ENCODE measurements at places on chromosomes 5 and 9.

GRCh38 chr5:78612227-78613150, 36.1 kb downstream of the LHFPL2 start:
- no peak for DNase-seq

- no peak for DNase-seq
Observed at GRCh38 chr9:136052472-136052880, 42.6 kb downstream of the NACC2 start.

DNA sequence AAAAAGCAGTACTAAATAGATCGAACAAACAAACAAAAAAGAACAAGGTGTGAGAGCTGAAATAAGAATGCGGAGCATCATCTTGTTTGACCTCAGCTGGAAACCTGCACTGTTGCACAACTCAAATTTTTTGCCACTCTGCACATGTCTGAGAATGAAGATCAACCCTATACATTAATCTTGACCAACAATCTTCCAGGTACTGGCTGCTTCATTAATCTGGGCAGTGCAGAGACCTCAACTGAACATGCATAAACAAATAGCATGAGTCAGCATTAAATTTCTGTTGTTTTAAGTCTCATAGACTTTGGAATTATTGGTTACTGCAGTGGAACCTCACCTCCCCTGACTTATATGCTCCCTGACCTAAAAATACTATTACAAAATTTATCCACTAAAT, 114.6 kb upstream of the FTMT start:
- no peak for DNase-seq

GRCh38 chr5:38848637-38849036, 2.8 kb downstream of the OSMR start:
- no peak for DNase-seq

DNA sequence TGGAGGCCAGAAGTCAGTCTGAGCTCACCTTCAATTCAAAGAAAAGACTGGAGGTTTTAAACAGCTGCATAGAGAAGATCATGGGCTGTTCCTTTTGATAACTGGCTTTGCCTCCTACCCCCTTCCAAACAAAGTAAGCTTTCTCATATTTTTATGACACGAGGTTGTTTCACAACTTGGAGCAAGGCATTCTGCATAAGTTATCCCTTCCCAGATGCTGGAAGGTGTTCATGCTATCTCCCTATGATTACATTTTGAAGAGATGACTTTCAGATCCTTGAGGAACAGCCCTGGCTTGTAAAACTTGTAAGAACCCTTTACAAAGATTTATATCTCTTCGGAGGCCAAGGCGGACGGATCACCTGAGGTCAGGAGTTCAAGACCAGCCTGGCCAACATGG, 571.9 kb upstream of the FTMT start:
- no peak for DNase-seq

GRCh38 chr5:4142842-4143241, 547.2 kb downstream of the IRX1 start:
- no peak for DNase-seq

GRCh38 chr9:124868511-124869465, 6.9 kb downstream of the ARPC5L start:
- DNase-seq: peak; percentile 90

- DNase-seq: no peak
Observed at GRCh38 chr9:71025201-71025600, 96.2 kb downstream of the TRPM3 start.

DNA sequence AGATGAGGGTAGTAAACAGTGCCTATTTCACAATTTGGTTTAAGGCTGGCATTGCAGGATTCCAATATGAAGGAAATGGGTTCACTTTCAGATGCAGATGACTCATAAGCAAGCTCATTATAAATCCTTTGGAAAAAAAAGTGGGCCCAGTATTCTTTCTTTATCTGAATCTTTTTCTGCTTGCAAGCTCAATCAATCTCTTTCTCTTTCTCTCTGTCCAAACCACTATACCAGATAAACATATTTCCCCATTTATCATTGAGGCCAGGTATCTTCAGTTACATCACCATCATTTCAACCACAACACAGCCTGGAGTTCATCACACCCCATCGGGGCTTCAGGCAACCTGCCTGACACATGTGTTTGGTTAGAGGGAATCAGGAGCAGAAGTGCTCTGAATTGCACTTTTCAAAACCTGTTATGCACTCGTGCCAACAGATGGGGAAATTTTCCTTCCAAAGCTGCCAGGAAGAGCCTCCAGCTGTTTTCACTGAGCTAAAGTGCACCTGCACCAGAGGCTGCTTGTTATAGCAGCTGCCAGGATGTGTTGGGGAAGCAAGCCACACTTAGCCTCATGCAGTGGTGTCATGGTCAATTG, 30.0 kb upstream of the MAMDC2 start:
- no peak for DNase-seq

- peak; percentile 66 for DNase-seq
Observed at GRCh38 chr5:14572836-14573235, 8.8 kb upstream of the OTULINL start.

DNA sequence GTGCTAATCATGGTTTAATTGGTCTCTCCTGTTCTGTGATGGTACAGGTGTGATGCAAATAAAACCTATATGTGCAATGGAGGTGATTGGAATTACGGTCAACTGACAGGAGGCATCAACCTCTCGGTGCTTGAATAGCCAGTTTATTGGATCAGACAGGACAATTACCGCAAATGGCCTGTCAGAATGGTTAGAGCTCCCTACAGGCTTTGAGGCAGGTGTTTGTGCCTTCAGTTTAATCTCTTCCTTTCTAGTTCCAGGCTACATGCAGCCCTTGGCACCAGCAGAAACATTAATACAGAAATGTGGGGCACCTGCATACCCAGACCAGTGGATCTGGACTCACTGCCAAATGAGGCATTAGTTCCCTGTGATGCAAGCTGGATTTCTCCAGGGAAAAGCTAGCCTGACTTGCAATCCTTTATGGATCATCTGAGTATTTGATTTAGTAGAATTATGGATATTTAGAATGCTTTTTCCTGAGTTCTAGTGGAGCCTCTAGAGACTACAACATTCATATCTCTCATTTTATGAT, 128.6 kb downstream of the MAT2B start:
- DNase-seq: no peak
